ENCODE measurements at places on chromosomes 16 and 17. TPM values are rescaled to one million over a fixed set of nuclear protein-coding genes. Genes with fewer than 3 reads are reported as not detected.

Gene NKD1
- total RNA-seq: not detected

Gene ENKD1
- total RNA-seq: 11.2 TPM

Gene RCVRN
- total RNA-seq: not detected

Gene RND2
- total RNA-seq: not detected

Gene RAB37
- total RNA-seq: not detected

- no peak for DNase-seq
- H3K4me1 ChIP-seq: no peaks in the 10 kb centered on the region
- no peaks in the 10 kb centered on the region for H3K36me3 ChIP-seq
Observed at GRCh38 chr16:27275394-27275793, 6.8 kb upstream of the NSMCE1 start.

GRCh38 chr17:2697611-2698162, 13.9 kb downstream of the CLUH start:
- H3K27ac ChIP-seq: no peak overlapping the region
- H3K27me3 ChIP-seq: no peaks in the 10 kb centered on the region
- H3K4me1 ChIP-seq: no peaks in the 10 kb centered on the region
- H3K36me3 ChIP-seq: peaks cover 4% of the 10 kb centered on the region
- DNase-seq: no peak

DNA sequence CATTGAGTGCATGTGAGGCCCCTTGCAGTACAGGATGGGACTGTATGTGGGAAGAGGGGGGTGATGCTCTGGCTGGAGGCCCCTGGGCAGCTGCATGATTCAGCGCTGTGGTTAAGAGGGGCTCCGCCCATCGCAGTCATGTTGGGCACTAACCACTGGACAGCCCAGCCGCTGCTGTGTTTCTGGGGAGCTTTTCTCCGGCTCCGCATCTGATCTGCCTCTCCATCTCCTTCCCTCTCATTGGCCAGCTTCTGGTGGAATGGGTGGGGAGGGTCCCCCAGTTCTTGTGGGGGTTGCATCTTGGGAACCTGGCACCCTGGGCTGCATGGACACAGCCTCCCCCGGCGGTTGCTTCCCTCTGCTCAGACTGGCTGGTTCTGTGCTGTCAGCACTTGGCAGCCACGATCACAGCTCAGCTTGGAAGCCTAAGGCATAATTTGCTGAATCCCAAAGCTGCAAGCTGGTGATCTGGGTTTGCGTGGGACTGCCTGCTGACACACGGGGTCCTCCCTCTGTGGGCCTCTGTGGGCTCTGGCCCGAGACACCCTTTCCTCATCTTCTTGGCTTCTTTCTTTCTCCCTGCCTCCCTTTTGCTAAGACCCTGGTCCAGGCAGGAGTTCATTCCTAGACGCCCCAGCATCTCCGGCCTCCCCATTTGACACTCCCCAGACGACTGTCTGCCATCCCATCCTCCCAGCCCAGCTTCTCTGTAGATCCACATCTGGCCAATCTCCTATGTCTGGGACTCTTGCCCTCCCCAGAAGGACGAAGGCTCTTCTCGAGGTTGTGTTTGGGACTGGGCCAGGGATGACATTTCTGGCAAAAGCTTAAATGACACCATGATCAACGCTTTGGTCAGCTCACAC, 168.3 kb downstream of the SEC14L1 start:
- peak overlapping the region; percentile 98 for H3K27ac ChIP-seq
- peak; percentile 97 for DNase-seq
- peak overlapping the region; percentile 56 for H3K4me3 ChIP-seq
- H3K36me3 ChIP-seq: no peaks in the 10 kb centered on the region

DNA sequence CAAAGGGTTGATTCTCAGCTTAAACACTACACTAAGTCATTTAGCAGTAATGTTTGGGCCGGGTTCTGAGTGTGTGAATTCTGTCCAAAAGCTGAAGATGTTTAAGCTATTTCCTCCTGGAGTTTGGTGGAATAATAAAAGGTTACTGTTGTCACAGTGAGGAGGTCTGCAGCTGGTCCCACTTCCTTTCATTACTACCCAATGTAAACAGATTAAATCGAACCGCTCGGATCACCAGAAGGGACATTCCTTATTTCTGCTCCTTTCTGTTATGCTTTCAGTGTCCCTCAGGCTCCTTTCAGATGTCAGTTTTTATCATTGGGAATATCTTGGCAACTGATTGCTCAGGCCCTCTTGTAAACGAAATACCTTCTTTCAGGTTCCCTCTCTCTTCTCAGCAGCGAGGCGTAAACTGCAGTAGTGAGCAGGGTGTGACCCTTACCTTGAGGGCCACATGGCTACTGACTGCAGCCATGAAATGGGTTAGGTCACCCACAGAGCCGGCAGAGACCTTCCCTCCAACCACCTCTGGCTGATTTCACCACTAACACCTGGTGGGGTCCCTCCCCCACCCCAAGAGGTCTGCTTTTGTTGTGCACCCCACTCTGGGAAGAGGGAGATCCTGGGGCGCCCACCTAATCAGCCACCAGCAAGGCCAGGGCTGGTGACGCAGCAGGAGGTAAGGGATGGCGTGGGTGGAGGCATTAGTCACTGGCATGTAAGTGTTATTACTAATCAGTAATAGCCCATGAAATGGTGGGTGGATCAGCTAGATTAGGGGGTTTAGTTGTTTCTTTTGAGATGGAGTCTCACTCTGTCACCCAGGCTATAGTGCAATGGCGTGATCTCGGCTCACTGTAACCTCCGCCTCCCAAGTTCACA, 117.6 kb downstream of the VPS53 start:
- 0 out of 2 replicates have a peak overlapping the region, but pooled peaks have one; percentile 2 for H3K4me3 ChIP-seq
- no peaks in the 10 kb centered on the region for H3K36me3 ChIP-seq
- DNase-seq: peak; percentile 95
- peaks cover 33% of the 10 kb centered on the region for H3K4me1 ChIP-seq
- H3K27me3 ChIP-seq: no peaks in the 10 kb centered on the region

- H3K36me3 ChIP-seq: 0 out of 2 replicates have a peak, but pooled peaks cover 4% of the 10 kb centered on the region
- peak overlapping the region; percentile 59 for H3K27ac ChIP-seq
- H3K4me3 ChIP-seq: no peak overlapping the region
- no peaks in the 10 kb centered on the region for H3K27me3 ChIP-seq
- H3K4me1 ChIP-seq: peaks cover 76% of the 10 kb centered on the region
Observed at GRCh38 chr17:40328386-40328766, 19.4 kb downstream of the RARA start.

GRCh38 chr16:85602402-85603202, 10.5 kb upstream of the GSE1 start:
- DNase-seq: no peak
- no peaks in the 10 kb centered on the region for H3K27me3 ChIP-seq
- H3K4me3 ChIP-seq: no peak overlapping the region
- H3K36me3 ChIP-seq: no peaks in the 10 kb centered on the region
- H3K27ac ChIP-seq: no peak overlapping the region

DNA sequence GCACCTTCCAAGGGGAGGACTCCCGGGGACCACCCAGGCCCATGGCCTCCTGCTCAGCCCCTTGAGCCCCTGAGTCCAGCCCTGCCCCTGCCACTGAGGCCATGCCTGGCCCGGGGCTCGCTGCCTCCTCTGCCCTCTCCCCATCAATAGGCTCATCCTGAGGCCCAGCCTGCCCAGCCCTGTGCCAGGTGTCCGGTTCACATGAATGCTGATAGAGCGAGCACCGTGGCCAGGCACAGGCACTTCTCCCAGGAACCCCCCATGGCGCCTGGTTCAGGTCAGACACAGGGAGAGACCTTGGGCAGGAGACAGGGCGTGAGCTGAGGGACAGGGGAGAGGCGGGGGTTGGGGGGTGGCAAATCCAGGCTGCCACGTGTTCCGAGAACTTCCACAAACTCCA, 2.8 kb upstream of the PVALEF start:
- H3K27me3 ChIP-seq: peaks cover 10% of the 10 kb centered on the region
- no peak for DNase-seq
- H3K27ac ChIP-seq: no peak overlapping the region
- H3K4me1 ChIP-seq: no peaks in the 10 kb centered on the region
- H3K4me3 ChIP-seq: no peak overlapping the region

DNA sequence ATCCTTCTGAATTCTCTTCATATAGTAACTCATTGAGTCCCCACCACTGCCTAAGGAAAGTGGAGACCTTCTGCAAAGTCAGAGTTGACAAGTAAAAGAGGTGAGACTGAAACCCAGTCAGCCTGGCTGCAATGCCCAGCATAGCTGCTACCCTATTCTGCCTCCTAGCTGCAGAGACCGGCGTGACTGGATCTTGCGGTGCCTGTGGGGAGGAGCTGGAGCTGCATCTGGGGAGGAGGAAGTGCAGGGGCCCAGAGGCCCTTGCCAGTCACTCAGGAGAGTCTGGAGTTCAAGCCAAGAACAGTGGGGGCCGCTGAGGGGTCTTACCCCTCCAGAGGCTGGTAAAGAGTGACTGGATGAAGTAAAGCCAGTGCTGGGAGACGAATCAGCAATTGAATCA, 35.0 kb upstream of the ZNF423 start:
- peak; percentile 15 for DNase-seq
- H3K27ac ChIP-seq: no peak overlapping the region
- H3K4me1 ChIP-seq: no peaks in the 10 kb centered on the region
- H3K36me3 ChIP-seq: no peaks in the 10 kb centered on the region
- no peak overlapping the region for H3K4me3 ChIP-seq
- H3K27me3 ChIP-seq: peaks cover 3% of the 10 kb centered on the region

- H3K27ac ChIP-seq: no peak overlapping the region
- no peak for DNase-seq
- H3K4me3 ChIP-seq: no peak overlapping the region
- H3K4me1 ChIP-seq: no peaks in the 10 kb centered on the region
Observed at GRCh38 chr17:50609380-50610074, 25.2 kb upstream of the ABCC3 start.

DNA sequence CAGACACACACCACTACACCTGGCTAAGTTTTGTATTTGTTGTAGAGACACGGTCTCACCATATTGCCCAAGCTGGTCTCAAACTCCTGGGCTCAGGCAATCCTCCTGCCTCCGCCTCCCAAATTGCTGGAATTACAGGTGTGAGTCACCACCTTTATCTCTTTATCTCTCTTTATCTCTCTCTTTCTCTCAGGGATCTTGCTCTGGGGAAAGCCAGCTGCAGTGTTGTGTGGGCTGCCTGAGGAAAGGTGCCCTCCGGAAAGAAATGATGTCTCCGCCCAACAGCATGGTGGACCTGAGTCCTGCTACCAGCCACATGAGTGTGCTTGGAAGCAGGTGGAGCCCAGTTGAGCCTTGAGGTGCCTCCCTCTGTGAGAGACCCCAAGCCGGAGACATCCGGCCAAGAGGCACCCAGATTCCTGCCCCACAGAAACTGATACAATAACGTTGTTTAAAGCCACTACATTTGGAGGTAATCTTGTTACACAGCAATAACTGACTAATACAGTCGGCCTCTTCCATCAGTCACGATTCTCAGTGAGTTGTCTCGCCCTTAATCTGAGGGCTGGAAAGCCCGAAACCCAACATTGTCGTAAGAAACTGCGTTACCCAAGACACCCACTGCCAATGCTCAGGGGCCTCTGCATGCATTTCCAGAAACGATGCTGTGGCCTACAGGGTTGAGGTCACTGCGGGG, 68.0 kb upstream of the RPH3AL start:
- no peak overlapping the region for H3K4me3 ChIP-seq
- H3K4me1 ChIP-seq: no peaks in the 10 kb centered on the region
- no peak for DNase-seq
- H3K27ac ChIP-seq: no peak overlapping the region
- H3K36me3 ChIP-seq: no peaks in the 10 kb centered on the region
- H3K27me3 ChIP-seq: no peaks in the 10 kb centered on the region

DNA sequence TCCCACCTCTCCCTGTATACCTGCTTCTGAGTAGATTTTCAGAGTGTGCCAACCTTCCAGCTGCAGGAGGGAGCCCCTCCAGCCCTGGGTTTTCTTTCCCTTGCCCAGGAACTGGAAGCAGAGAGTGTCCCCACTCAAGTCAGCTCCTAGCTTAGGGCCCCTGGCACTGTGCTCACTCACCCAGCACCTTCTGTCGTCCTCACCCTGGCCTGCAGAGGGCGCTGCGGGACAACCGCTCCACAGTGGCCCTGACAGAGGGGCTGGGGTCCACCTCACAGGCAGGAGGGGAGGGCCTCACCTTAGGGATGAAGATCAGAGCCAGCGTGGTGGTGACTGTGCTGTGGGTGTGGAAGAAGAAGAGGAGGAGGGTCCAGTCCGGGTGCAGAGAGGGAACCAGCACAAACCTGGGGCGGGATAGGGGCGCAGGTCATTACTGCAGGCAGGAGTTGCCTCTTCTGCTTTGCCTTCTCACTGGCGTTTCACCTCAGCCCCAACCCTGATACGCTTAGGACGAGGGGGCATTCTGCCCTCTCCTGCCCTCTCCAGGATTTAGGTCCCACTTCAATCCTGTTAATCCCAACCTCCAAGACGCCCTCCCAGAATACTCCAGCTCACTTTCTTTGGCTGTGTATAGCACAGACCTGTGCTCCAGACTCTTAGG, 10.0 kb downstream of the GPR179 start:
- no peaks in the 10 kb centered on the region for H3K4me1 ChIP-seq
- H3K36me3 ChIP-seq: no peaks in the 10 kb centered on the region
- H3K4me3 ChIP-seq: no peak overlapping the region
- H3K27me3 ChIP-seq: no peaks in the 10 kb centered on the region

GRCh38 chr16:30457743-30458560, 12.3 kb upstream of the SEPHS2 start:
- no peaks in the 10 kb centered on the region for H3K4me1 ChIP-seq
- no peaks in the 10 kb centered on the region for H3K27me3 ChIP-seq
- H3K4me3 ChIP-seq: no peak overlapping the region
- no peaks in the 10 kb centered on the region for H3K36me3 ChIP-seq

GRCh38 chr17:20141198-20141972, 132.2 kb downstream of the SPECC1 start:
- no peak overlapping the region for H3K27ac ChIP-seq
- H3K27me3 ChIP-seq: peaks cover 37% of the 10 kb centered on the region
- no peak overlapping the region for H3K4me3 ChIP-seq
- no peak for DNase-seq
- no peaks in the 10 kb centered on the region for H3K4me1 ChIP-seq

DNA sequence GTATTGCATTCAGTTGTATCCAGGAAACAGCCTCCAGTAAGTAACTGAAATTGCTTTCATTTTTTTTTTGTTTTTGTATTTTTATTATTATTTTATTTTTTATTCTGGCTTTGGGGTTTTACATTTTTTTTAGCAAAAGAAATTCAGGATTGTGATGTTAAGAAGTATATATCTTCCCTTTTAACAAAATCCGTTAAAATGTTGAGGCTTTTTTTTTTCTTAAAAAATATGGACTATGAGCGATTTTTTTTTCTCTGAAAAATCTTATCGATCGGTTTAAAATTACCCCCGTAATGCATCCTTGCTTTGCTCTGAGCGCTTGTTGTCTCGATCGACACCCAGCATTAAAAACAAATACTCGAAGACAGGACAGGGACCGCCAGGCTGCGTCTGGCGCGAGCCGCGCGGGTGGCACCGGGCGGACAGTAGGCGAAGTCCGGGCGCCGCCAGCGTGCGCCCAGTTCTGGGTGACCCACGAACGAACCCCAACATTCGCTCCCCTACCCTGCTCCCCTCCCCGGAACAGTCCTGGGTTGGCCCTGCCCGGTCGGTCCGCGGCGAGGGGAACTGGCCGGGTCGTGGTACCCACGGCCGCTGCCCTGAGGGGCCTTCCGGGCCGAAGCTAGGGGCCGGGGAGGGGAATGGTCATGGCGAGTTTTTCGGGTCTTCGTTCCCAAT, 482 bp downstream of the BAHCC1 start:
- peak overlapping the region; percentile 89 for H3K27ac ChIP-seq
- no peaks in the 10 kb centered on the region for H3K36me3 ChIP-seq
- peak; percentile 54 for DNase-seq

- no peak overlapping the region for H3K4me3 ChIP-seq
- peak; percentile 13 for DNase-seq
- peaks cover 19% of the 10 kb centered on the region for H3K4me1 ChIP-seq
- no peak overlapping the region for H3K27ac ChIP-seq
- H3K27me3 ChIP-seq: no peaks in the 10 kb centered on the region
Observed at GRCh38 chr17:63178530-63178929, 212.5 kb downstream of the TANC2 start.

All from GM23248 (cell line).